ENCODE measurements at places on chromosomes 7 and 10. TPM values are rescaled to one million over a fixed set of nuclear protein-coding genes. Genes with fewer than 3 reads are reported as not detected.

The PMS2 gene
- total RNA-seq, result 33.4 TPM

The RNF148 gene
- total RNA-seq, result 0.41 TPM

The WDFY4 gene
- total RNA-seq, result 0.41 TPM

The PLAU gene
- 0.82 TPM for total RNA-seq

The TMEM254 gene
- total RNA-seq, result 6.1 TPM

The PLEKHS1 gene
- not detected for total RNA-seq

The GNGT1 gene
- total RNA-seq, result not detected

The FBH1 gene
- total RNA-seq, result 35.1 TPM

The PDIA4 gene
- total RNA-seq, result 68.9 TPM

The TRIM50 gene
- total RNA-seq, result not detected

DNA sequence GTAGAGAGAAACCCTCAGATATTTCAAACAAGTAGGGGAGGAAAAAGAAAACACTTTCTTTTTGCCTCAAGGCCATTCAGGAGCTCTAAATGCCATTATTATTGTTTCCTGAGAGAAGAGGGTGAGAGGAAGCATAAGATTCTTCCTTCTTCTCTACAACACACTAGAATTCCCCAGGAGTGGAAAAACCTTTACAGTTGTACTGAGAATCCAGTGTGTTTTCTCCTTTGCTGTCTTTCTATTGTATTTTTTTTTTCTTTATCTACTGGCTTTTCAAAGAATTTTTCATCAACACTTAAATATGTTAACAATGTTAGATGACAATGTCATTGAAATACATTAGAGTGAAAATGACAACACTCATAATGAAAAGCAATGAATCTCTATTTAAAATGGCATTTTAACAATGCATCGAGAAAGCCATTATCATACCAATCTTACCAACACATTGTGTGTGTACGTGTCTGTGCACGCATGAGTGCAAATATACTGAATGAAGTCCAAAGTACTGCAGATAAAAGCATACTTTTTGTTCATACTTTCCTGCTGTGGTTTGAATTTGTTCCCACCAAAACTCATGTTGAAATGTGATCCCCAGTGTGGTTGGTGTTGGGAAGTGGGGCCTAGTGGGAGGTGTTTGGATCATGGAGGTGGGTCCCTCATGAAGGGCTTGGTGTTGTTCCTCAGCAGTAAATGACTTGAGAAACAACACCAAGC is 24.2 kb upstream of the MACC1 start:
- no peak for DNase-seq

GRCh38 chr10:78915190-78915518 is 153.6 kb upstream of the ZMIZ1 start:
- DNase-seq, result no peak

DNA sequence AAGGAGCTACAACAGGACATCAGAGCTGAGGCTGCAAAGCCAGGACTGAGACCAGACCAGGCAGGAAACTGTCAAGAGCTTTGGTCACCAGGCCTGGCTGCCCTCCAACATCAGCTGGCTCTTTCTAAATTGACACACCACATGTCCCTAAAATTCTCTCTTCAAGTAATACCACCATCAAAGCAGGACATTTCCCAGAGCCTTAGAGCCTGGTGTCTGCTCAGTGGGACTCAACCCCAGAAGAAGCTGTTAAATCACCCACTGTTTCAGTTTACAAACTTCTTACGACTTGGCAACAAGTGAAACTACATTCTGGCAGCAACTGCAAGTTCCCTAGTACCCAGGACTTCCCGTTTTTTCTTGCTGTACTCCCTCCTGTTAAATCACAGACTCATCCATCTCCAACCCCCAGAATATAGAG is 3.8 kb upstream of the IL6 start:
- no peak for DNase-seq

- DNase-seq, result no peak
These were observed 118.8 kb downstream of the SKIDA1 start for GRCh38 chr10:21406595-21407193.

DNA sequence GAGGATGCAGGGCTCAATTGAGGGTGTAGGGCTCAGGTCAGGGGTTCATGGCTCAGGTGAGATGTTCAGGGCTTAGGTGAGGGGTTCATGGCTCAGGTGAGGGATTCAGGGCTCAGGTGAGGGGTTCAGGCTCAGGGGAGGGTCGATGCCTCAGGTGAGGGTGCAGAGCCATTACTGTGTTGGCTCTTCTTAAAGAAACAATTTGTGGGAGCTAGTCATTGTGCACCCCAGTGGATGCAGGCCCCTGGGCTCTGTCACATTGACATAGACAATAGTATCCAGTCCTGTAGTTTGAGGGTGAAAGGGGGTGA is 86.7 kb downstream of the ADCY1 start:
- DNase-seq, result no peak

DNA sequence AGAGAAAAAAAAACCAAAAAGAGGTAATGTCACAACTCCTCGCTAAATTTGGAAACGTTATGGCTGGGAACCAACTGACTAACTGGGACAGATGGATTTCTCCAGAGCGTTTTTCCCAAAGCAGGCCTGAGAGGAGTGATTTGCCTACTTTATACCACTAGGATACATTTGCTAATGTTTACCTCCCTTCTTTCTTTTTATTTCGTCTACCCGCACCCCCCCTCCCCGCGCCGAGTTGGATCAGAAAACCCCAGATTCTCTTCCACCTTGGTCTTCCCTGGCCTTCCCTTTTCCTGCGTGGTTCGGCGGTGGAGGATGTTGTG is 7.2 kb downstream of the CPA2 start:
- DNase-seq, result no peak

DNA sequence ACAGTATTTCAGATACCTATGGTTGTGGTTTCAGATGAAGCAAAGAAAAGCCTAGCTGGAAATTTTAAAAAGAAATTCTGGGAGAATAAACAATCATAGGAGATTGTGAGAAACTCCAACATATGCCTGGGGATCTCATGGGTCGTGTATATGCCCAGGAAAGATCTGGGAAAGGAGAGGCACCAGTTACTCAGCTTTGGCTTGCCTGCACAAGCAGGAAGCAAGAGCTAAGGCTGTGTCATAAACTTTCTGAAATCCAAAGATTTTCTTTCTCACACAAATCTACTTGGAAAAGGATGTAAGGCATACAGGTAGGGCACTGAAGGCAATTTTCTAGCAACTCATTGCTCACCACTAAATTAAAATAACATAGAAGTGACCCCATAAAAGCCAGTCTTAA is 373.6 kb downstream of the CDC14C start:
- no peak for DNase-seq

- no peak for DNase-seq
These were observed 94.8 kb downstream of the NSUN6 start for GRCh38 chr10:18556522-18557147.

DNA sequence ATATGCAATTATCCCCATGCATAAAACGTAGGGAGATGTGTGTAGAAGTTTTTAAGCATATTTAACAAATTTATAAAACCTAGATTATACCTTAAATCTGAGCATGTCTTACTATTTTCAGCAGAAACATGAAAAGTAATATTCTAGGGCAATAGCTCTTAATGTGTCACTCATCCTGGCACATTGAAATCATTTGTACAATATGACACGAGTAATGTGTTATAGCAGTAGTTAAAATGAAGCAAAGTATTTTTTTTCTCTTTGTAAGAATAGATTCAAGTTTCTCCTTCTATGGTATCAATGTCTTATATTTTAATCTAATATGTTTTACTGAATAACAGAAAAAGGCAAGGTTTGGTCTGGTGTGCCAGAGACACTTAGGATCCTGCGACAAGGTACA is 274.9 kb upstream of the PLXDC2 start:
- no peak for DNase-seq

DNA sequence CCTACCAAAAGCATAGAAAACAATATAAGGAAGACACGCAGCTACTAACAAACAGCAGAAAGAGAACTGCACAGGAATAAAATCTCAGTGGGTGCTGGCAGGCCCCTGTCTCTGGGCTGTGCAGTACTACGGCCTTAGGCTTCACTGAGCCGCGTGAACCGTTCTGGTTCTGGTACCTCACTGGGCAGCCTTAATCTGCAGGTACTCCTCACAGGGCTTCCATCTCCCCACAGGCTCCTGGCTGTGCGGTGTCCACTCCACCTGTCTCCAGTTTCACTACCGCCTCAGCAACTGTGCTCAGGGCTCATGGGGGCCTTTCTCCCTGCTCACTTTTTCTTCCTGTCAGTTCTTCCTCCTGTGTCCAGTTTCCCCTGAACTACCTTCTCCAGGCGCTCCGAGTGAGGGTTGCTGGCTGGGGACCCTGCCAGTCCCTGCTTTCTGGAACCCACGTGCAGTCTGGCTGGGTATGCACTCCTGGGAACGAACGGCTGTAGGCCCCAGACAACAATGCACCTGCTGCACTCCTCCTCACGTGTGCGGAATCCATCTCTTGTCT is 75.7 kb downstream of the VIPR2 start:
- no peak for DNase-seq

- no peak for DNase-seq
These were observed 20.5 kb downstream of the ITPRIP start for GRCh38 chr10:104317726-104318299.

GRCh38 chr7:1721047-1721690 is 51.1 kb downstream of the ELFN1 start:
- DNase-seq, result no peak

- DNase-seq, result no peak
These were observed 85.9 kb downstream of the ANK3 start for GRCh38 chr10:60303778-60304177.

DNA sequence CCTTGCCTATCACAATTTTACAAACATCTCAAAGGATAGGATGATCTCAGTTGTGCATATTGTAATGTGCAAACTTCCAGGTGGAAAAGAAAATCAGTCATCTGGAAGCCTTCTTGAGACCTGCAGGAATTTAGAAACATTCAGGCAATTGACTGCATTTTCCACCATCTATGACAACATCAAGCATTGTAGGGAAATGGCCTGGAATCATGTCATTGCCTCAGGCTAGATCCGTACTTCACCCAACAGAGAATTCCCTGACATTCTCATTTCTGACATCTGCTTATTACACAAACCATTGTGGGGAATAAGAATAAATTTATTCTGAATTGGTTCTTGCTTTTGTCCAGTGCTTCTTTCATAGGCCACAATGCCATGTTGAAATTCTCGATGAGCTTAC is 124.9 kb upstream of the NPVF start:
- no peak for DNase-seq

- DNase-seq, result no peak
These were observed 77.6 kb downstream of the VWC2 start for GRCh38 chr7:49850921-49851613.

- no peak for DNase-seq
These were observed 23.5 kb downstream of the SGCE start for GRCh38 chr7:94632338-94633013.

Measured in frontal cortex (tissue), 4 donors.